ENCODE measurements at places on chromosomes 2 and 18.

GRCh38 chr2:149536649-149537048 lies 50.9 kb downstream of the MMADHC start:
- DNase-seq = no peak

- no peak for DNase-seq
Observed at GRCh38 chr2:233413046-233413445, 58.8 kb downstream of the DGKD start.

DNA sequence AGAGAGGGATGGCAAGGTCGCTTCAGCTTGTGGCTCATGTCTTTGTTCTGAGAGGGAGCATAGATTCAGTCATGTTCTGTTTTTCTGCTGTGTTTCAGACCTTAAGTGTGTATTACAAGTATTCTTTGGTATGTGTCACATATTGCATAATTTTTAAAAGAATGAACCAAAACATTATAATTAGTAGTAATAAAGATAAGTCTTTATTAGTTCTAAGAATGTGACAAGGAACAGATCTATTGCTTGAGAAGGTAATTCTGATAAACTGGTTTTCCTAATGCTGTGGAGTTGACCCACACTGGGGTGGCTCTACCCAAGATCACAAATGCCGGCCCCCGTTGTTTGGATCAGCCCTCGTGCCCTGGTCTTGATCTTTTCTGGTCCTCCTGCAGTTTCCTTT lies 124.3 kb upstream of the FOSL2 start:
- DNase-seq = no peak

DNA sequence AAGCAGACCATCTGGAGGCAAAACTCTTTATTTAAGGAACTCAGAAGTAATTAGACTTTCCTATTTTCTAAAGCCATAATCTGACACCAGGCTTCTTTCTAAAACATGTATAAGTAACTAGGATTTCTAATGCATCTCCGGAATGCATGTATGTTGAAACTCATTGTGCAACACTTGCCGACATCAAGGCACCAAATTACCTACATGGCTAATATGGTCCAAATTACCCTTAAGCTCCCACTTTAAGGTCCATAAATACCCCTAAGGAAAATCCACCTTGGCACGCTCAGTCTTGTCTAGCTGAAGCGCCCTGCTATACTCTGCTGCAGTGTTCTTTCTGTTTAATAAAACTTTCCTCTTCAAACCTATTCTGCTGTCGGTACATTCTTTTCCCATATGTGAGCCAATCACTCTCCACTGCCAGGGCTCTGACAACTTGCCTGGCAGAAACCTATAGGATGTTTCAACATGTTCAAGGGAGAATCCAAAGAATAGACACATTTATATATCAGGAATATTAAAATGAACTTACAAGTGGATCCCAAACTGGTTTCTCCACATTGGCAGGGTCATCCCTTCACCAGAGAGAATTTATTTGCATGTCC lies 171.9 kb downstream of the GALNT1 start:
- DNase-seq = no peak

DNA sequence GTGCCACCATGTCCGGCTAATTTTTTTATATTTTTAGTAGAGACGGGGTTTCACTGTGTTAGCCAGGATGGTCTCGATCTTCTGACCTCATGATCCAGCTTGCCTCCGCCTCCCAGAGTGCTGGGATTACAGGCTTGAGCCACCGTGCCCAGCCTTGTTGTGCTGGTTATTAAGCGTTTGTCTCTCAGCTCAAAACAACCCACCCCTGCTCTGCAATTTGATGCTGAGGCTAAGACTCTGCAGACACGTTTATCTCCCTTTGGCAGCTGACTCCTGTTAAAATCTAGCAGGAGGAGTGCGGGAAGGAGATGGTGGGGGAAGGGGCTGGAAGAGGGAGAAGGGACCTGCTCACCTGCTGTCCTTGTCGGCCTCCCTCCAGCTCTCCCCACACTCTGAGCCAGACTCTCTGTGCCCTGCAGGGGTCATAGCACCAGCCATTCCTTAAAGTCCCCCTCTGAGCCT lies 29.9 kb upstream of the IMPA2 start:
- no peak for DNase-seq

DNA sequence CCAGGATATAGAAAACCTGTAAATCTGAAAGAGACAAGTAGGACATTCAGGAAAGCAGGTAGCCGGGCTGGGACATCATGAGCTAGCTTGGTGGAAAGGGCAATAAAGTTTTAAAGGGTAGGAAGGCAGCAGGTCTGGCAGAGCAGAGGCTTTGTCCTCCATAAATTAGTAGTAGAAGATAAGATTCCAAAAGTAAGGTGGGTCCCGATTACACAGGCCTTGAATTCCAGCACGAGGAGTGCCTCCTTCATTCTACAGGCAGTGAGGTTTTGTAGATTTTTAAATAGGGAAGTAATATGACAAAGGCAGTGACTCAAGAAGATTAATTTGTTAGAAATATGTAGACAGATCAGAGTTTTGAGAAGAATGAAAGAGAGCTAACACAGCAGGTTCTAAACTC lies 160.7 kb downstream of the DTNB start:
- DNase-seq = no peak

DNA sequence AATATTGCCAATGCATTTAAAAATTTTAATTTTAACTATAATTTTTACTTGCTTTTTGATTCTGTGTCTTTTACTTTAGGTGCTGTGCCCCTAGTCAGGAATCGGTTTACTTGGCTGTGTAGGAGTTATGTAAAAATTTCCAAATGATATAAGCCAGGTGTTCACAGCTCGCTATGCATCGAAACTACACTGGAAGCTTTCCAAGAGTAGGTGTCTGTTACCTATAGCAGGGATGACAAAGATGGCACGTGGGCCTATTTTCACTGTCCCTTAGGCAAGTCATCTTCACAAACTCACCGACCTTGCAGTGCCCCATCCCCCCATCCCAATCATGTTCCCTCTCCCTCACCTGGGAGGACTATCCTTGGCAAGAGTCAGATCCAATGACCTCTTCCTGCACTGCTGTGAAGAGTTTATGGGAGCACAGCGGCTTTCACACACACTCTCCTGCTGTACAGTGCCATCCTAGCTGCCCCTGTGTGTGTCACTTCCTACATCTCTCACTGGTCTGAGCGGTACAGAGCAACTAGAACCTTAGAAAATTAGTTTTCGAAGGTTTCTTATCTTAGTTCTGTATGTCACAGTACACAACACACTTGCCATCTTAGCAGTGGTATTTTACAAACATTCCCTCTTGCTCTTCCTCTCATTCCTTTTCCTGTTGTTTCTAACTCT lies 49.2 kb upstream of the NAB1 start:
- DNase-seq = no peak

DNA sequence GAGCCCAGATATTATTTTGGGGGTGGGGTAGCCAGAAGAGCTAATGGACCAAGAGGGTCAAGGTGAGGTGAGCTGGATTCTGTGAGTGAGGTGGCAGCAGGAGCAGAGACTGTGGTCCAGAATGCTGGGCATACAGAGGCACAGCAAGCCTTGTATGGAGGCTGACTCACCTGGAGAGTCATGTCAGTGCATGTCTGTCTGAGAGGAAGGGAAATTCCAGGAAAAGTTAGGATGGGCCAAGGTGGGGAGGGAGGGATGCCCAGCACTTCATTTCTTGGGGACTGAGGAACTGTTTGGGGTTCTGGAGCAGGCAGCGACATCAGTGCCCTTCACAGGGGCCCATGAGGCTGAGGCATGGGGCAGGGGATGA lies 21.1 kb downstream of the PER2 start:
- no peak for DNase-seq

DNA sequence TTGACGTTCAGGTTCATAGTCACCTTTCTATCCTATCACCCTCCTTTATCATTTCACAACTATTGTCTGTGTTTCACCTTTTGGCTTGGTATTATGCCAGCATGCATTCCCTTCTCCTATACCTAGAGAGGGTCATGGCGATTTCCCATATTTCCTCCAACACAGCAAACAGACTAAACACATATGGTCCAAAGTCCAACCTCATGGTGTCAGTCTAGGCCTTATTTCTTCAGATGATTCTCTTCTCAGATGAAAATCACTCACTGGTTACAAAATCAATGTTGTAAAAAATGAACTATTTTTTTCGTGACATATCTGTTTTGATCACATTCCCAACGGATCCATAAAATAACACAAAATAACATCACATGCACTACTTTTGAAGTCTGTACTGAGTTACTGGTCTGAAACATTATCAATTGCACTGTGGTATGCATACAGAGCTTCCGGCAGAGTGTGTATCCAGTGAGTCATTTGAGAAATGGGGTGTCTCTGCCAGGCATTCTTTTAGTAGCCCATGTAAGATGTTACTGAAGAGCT lies 204.8 kb upstream of the GALNT5 start:
- DNase-seq = no peak

- no peak for DNase-seq
Observed at GRCh38 chr2:64493788-64494187, 30.3 kb upstream of the AFTPH start.

- DNase-seq = no peak
Observed at GRCh38 chr2:207928079-207928478, 97.2 kb downstream of the PLEKHM3 start.

GRCh38 chr18:63159590-63159989 lies 160.0 kb downstream of the BCL2 start:
- DNase-seq = peak; percentile 62

DNA sequence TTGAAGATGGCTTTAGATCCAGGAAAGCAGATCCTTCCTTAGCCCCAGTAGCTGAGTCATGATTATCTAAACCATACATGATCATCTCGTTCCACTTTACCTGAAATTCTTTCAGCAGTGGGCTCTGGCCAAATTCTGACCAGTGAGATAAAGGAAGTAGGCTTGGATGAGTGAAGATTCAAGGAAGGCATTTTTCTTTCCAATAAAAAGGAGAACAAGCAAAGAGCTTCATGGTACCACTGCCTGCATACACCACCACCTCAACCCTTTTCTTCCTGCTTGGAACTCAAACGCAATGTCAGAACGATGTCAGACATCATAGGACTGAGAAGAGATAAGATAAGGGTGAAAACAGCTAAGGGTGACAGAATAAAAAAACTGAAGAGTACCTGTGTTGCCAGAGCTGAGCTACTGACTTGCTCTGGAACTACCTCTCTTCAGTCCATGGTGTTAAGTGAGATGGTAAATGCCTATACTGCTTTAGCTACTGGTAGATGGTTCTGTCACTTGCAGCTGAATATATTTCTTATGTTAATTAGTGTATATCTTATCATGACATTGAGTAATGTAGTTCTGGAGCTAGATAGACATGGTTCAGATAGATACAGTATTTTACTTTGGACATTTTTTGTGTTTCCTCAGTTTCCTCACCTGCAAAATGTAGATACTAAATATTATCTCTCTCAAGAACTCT lies 58.7 kb upstream of the ACVR1 start:
- DNase-seq = no peak

- DNase-seq = no peak
Observed at GRCh38 chr2:202194418-202194817, 44.0 kb downstream of the SUMO1 start.

GRCh38 chr2:45705233-45705632 lies 53.8 kb downstream of the PRKCE start:
- DNase-seq = no peak

DNA sequence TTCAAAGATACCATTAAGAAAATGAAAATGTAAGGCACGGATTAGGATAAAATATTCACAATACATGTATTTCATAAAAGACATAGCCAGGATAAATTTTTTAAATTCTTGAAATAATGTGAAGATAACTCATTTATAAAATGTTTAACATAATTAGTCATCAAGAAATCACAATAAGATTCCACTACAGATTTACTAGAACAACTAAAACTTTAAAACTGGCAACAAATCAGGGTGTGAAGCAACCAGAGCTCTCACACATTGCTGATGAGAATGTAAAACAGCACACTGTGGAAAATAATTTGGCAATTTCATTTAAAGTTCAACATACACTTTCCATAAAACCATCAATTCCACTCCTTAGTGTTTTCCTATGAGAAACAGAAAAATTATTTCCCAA lies 89.6 kb upstream of the UBE2E3 start:
- no peak for DNase-seq

GRCh38 chr18:48914581-48915251 lies 36.0 kb downstream of the SMAD7 start:
- DNase-seq = no peak

- peak; percentile 59 for DNase-seq
Observed at GRCh38 chr2:86238354-86238753, 39.1 kb downstream of the MRPL35 start.

- DNase-seq = no peak
Observed at GRCh38 chr18:62450546-62451410, 72.0 kb upstream of the ZCCHC2 start.

GRCh38 chr2:239751679-239752355 lies 273.3 kb downstream of the NDUFA10 start:
- peak; percentile 53 for DNase-seq

GRCh38 chr2:8607606-8608005 lies 74.2 kb upstream of the ID2 start:
- DNase-seq = no peak

- no peak for DNase-seq
Observed at GRCh38 chr2:161981679-161982250, 92.2 kb downstream of the DPP4 start.

DNA sequence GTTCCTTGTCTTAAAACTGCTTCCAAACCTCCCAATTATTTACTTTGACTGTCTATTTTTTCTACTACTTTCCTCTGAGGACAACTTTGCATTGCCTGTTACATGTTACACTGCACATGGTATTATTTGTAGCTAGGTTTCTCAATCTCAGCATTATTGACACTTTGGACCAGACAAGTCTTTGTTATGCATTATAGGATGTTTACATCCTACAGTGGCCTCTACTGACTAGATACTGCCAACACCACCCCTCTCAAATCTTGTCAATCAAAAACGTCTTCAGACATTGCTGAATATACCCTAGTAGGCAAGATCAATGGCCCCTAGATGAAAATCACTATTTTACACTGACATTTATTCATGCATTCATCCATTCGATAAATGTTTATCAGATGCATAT lies 129.6 kb upstream of the DNAJC10 start:
- DNase-seq = no peak

GRCh38 chr2:158782616-158783015 lies 12.5 kb upstream of the DAPL1 start:
- no peak for DNase-seq

- peak; percentile 64 for DNase-seq
Observed at GRCh38 chr18:58687871-58688308, 16.6 kb downstream of the MALT1 start.

DNA sequence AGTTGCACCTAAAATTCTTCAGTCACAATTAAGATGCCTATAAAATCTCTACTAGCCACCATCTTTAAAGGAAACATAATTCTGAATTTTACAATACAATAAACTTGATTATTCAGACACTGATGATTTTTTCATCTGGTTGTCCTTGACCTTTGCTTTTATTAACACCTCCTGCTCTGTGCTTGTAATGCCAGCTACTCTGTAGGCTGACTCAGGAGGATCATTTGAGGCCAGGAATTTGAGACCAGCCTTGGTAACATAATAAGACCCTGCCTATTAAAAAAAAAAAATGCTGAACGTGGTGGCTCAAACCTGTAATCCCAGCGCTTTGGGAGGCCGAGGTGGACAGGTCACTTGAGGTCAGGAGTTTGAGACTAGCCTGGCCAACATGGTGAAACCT lies 38.3 kb downstream of the HAT1 start:
- DNase-seq = no peak

GRCh38 chr2:63903003-63903402 lies 61.3 kb downstream of the UGP2 start:
- no peak for DNase-seq

- no peak for DNase-seq
Observed at GRCh38 chr2:190272457-190272842, 47.2 kb downstream of the HIBCH start.

- no peak for DNase-seq
Observed at GRCh38 chr18:59961070-59961469, 61.3 kb downstream of the PMAIP1 start.
